Coronary artery (tissue), 2 donors: ENCODE measurements at places on chromosomes 7 and 10.
A peak's percentile ranks its signal among the peaks of the same experiment; 100 is the strongest.

DNA sequence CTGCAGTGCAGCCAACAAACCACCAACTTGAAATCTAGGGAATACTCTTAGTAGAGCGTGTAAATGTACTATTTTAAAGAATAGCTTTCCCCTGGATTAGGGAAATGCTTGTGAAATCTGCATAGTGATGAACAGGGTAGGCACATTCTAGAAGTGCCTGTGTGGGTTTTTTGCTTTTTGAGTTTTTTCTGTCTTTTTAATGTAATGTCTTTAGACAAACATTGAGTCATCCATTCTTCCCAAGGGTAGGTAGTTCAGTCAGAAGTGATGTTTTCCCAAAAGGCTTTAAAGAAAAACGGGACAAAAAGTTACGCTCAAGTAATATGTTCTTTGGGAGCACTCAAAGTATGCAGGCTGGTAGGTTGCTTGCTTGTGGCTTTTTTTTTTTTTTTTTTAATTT, 130.0 kb downstream of the AUTS2 start:
- no peak for DNase-seq

DNA sequence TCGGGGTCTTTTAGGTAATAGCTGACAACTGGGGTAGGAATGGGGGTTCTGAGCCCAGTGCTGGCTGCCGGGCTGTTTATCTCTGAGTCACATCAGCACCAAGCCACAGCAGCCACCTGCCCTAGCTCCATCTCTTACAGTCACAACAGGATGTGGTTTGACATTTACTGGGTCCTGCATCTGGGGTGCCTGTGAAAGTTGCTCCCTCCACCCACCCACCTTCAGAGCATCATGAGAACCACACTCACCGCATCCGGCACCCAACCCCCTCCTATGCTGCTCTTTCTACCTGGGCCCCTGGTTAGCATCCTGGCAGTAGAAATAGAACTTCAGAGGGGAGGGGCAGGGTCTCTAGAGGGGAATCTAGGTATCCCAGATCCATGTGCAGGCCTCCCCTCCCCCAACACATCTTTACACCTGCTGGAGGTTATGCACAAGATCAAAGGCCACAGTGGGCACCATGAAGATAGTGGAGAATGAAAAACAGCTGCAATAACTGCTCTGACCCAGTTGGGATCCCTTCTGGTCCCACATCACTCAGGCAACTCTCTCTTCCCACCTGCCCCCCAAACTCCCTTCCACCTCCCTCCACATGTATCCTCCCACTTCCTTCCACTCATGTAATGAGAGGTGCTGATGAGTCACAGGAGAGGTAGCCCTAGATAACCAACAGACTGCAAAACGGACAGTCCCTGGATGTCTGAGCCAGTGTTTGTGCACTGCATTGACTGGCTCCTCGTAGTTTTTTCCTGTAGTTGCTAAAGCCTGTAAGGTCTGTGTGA, 38.2 kb downstream of the PRSS2 start:
- DNase-seq, result peak; percentile 45

GRCh38 chr10:89209718-89210117, 2.6 kb upstream of the CH25H start:
- no peak for DNase-seq

- no peak for DNase-seq
These were observed 121.7 kb downstream of the DOCK4 start for GRCh38 chr7:112084520-112084971.

GRCh38 chr7:43757073-43757720, 1.3 kb upstream of the BLVRA start:
- DNase-seq, result no peak

- DNase-seq, result no peak
These were observed 1.1 kb downstream of the DENND11 start for GRCh38 chr7:141700848-141701371.

DNA sequence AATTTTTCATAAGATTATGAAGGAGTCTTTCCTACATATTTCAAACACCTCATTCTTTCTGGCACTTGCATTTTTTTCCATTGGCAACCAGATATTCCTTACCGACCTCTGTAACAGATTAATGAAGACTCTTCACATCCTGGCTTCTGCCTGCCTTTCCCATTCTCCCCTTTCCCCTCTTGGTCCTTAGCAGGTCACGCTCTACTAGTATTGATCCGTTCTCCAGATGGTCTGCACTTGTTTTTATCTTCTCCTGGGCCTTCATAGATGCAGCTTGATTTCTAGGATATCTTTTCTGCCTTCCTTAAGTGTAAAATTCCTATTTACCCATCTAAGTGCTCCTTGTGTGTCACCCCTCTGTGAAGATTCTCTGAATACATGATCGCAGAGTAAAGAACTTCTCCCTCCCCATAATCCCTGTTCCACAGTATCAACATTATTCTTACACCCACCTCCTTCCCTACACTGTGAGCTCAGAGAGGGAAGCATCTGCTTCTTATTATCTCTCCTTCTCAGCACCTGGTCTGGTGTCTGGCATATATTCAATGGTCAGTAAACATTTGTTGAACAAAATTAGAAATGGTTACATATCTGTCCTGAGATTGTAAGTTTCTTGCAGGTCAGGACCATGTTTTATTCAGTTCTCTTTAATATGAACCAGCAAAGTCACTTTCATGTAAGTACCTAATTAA, 654.2 kb downstream of the REEP3 start:
- DNase-seq, result no peak

DNA sequence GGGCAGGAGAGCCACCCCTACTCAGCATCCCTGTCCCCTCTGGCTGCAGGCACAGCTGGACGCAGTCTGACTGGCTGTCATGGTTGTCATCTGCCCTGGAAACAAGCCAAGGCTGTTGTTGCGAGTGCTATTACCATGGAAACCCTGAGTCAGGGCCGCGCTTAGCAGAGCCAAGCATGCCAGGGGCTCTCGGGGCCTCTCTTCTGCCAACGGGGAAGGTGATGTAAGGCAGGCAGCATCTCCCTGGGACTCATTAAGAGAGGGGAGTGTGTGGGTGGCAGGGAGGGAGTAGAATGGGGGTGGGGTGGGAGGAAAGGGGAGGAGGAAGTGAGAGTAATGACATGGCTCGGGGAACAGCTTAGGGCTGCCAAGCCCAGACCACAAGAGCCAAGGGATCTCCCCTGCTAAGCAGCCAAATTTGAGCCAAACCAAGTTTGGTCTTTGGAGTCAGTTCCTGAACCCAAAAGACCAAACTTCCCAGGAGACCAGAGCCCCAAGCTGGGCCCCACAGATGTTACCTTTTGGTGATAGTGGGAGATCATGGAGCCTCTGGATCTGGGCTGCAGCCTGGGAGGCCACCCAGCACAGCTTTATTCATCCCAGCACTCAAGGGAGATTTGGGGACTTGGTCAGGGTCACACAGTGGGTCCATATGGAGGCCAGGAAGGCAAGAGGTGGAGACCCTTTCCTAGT, 67.6 kb downstream of the TMEM130 start:
- peak; percentile 89 for DNase-seq

GRCh38 chr7:141073173-141073640, 657 bp upstream of the TMEM178B start:
- DNase-seq, result no peak

GRCh38 chr7:85041605-85042216, 145.1 kb downstream of the SEMA3D start:
- DNase-seq, result no peak

DNA sequence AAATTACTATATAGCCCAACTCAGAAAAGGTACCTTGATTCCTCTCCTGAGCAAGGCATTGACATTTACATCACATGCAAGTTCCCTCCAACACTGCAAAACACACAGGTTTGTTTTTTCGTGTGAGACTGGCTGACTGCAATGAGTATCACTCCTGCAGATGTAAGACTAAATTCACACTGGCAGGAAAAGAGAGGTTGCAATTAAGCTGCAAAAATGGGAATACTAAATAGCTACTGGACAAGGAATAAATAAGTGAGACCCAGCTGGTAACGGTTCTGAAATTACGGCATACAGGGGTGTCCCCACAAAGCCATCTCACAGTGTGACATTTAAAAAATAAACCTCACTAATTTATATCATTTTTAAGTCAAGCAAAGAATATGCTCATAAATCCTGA, 97.3 kb downstream of the PIP4K2A start:
- no peak for DNase-seq

DNA sequence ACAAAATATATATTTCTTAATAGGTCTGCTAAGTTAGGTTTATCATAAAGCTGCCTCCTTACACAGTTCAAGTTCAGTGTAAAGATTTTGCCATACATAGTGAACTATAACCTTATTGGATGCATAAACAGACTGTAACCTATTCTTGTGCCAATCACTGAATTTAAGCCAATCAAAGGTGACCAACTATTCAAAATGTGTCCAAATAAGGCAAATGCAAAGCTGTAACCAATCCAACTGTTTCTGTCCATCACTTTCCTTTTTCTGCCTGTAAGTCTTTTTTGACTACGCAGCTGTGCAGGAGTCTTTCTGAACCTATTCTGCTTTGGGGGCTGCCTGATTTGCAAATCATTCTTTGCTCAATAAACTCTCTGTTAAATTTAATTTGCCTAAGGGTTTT, 11.6 kb upstream of the DNMBP start:
- DNase-seq, result no peak

GRCh38 chr7:113410796-113411195, 292.4 kb upstream of the SMIM30 start:
- no peak for DNase-seq

- peak; percentile 83 for DNase-seq
These were observed 19.9 kb downstream of the TCAF1 start for GRCh38 chr7:143882020-143882603.

- DNase-seq, result no peak
These were observed 71.6 kb downstream of the ADCYAP1R1 start for GRCh38 chr7:31123726-31124125.

DNA sequence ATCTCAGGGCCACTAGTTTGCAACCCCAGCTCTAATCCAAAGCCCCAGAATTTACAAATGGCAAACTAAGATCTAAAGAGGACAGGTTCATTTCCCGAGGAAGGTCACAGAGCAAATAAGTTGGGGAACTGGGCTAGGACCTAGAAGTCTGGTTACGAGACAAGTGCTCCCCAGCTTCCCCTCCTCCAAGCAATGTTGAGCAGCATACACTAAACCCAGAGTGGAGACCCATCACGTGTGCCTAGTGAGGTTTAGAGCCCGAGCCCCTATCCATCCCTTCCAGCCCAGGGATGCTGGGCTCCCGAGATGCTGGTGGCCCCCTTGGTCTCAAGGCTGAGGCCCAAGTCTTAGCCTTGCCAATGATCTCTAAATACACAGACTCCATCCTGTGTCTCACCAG, 209.5 kb upstream of the ZMIZ1 start:
- DNase-seq, result peak; percentile 62

GRCh38 chr7:140691376-140692045, 5.0 kb upstream of the NDUFB2 start:
- no peak for DNase-seq

DNA sequence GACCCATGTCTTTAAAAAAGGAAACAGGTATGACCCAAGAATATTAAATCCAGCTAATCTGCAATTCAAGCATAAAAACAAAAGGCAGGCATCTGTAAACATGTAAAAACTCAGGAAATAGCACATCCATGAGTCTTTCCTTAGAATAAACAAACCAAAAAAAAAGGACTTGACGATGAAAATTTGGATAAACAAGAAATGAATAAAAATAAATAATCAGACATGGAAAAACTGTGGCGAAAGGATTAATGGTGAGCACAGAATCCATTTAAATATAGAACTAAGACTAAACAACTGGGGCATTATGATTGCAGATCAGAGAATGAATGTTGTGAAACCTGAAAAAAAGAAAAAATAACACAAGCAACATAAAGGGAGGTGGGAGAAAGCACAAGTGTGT, 170.1 kb downstream of the DOCK4 start:
- DNase-seq, result no peak

DNA sequence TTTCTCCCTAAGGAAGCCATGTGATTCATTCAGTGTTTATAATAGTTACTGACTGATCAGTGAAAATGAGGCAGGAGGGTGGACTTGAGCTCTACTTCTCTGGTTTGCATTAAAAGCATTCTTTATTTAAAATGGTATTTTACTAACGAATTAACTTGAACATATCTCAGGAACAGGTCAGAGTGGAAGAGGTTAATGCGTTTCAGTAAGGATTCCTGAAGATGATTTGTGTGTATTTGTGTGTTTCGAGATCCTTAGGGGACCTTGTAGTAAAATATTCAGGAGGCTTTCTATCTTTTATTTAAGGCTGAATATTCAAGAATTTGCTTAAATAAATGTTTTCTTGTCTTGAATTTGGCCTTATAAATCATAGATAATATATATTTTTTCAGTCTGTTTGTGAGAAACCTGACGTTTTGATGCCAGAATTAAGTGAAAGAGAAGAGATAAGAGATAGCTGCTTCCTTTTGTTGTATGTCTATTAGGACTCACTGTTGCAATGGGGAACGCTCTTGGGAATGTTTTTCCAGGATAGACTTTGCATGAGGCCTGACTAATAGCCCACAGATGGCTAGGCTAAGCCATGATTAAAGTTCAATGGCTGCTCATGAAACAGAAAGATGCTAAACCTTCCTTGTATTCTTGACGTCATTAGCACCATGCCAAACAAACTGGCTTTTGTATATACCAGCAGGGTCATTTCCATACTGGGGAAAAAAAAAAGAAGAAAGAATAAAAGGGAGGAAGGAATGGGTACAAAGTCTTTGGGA, 93.8 kb upstream of the MTPN start:
- DNase-seq, result no peak

DNA sequence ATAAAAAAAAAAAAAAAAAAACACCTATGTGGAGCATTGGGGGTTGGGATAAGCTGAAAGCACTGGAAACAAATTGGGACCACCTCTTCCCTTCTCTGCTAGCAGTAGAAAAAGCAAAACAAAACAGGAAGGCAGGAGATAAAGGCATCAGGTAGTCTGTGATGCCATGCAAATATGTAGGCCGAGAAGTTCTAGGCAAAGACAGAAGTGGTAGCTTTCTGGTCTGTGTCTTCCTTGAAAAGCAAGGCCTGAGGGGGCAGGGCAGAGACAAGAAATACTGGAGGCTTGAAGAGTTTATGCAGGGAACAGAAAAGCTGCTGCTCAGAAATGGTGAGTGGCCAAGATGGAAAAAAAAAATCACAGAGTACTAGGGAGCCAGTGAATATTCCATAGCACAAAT, 111.1 kb downstream of the ELMO1 start:
- DNase-seq, result no peak

- no peak for DNase-seq
These were observed 452.6 kb downstream of the SUGCT start for GRCh38 chr7:40587419-40587818.

GRCh38 chr10:102845352-102845902, 8.2 kb upstream of the CYP17A1 start:
- DNase-seq, result no peak

GRCh38 chr7:128858380-128859231, 4.0 kb upstream of the ATP6V1F start:
- DNase-seq, result no peak

DNA sequence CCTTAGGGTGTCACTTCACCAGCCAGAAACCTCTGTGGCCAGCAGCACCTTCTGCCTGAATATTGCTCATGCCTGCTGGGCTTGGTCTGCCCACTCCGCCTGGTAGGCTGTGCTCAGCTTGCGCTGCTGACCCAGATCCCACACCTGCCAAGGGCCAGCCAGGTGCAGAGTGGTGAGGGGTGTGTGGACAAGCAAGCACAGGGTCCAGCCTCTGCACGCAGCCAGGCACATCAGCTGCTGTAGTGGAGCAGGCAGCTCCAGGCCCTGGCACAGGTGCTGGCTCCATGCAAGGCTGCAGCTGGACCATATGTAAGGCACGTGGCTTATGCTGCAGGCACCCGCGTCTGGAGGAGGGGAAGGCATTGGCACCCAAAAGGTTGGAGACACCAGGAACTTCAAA, 567.4 kb downstream of the INHBA start:
- DNase-seq, result no peak
